ENCODE measurements at places on chromosomes 11 and 22. TPM values are rescaled to one million over a fixed set of nuclear protein-coding genes. Genes with fewer than 3 reads are reported as not detected.

The OR52H1 gene
- not detected for total RNA-seq

The OR51E1 gene
- not detected for total RNA-seq

The CRYBB1 gene
- total RNA-seq: not detected

The PIWIL4 gene
- total RNA-seq: 1.5 TPM

The SAA2 gene
- total RNA-seq: not detected

The EML3 gene
- total RNA-seq: 25.8 TPM

The ADAMTS15 gene
- total RNA-seq: 44.9 TPM

The CASP4 gene
- total RNA-seq: 123 TPM

The PANX2 gene
- 0.65 TPM for total RNA-seq

The MIAT gene
- total RNA-seq: 0.32 TPM

The SCN4B gene
- total RNA-seq: not detected

Data from cardiac atrium fibroblast (primary cell).